ENCODE measurements at places on chromosomes 11 and 22.

GRCh38 chr11:13118650-13119049 lies 109.5 kb downstream of the RASSF10 start:
- DNase-seq, result no peak

DNA sequence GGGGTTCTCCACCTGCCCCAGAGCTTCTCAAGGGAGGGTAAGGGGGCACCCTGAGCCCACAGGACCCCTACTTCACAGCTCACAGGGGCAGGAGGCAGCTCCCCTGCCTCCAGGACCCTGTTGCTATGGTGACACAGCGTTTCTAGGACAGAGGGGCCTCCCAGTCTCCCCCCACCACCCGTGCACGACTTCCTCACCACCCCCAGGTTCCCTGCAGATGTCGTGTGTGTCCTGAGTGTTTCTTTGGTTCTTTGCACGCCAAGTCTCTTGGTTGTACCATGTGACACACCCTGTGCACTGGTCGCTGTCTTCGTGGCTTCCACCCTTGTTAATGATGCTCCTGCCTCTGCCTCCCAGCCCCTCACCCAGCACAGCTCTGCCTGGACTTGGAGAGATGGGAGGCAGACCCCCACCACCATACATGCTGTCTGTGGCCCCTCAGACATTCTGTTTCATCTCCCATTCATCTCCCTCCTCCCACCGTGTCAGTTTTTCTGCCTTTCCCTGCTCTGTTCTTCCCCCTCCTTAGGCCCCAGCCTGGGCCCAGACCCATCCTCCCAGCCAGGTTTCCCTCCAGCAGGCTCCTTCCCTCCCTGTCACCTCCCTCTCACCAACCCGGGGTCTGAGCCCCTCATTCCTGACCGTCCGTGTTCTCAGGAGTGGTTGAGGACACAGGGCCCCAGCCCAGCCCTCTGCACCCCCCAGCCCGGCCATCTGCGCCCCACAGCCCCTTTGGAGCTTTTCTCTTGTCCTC lies 24.5 kb upstream of the RAB1B start:
- no peak for DNase-seq

GRCh38 chr11:92576315-92576714 lies 351.7 kb downstream of the FAT3 start:
- no peak for DNase-seq

GRCh38 chr11:67261946-67262681 lies 4.2 kb upstream of the GRK2 start:
- DNase-seq, result no peak

DNA sequence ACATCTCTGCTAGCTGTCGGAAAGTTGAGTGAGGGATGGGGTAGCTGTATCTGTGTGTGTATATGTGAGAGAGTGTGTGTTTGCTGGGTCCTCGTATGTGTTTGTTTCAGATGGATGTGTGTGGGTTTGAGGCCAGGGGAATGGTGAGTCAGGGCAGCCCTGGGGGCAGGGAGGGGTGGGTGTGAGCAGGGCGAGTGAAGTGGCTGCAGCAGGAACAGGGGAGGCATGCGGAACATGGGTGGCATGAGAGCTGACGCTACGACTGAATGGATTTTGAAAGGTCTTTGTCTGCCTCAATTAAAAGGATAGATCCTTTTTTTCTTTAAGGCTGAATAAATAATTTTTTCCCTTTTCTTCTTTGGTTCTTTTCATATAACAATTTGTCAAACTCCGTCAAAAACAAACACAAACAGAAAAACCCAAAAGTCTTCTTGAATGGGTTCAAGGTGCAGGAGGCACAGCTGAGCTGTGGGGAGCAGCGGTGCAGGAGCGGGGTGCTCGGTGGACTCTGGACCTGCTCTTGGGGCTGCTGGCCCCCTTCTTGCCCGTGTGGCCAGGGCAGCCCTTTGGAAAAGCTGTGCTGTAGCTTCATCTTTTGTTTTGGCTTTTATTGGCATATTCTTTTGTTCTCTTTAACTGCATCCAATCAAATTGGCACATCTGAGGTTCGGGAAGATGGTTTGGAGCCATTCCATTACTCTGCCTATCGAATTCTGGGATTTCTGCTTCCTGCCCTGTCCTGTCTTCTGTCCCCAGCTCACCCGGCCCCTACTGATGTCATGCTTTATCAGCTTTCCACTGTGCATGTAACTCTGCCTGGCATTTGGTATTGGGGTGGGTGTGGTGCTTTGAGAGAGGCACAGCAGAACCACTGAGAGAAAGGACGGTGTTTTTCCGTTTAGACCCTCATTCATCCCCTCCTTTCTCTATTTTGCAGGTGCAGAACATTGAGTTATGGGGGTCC lies 80.1 kb downstream of the ADAMTS15 start:
- no peak for DNase-seq

GRCh38 chr11:59266491-59266890 lies 53.8 kb upstream of the MPEG1 start:
- no peak for DNase-seq

DNA sequence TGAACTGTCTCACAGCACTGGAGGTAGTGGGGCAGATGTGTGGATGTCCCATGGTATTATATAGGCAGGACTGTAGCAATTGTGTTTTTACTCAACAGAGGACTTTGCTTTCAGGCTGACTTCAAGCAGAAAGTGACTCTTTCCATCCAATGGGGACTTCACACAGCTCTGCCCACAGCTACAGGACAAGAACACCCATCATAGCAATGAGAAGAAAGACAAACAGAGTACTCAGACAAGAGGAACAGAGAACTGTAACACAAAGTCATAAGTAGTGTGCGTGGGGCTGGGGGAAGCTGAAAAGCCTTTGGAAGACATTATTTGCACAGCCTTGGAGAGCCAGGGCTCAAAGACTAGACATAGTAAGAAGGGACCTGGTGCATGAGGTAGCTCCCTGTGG lies 70.3 kb downstream of the CCDC81 start:
- no peak for DNase-seq

GRCh38 chr22:18091478-18091877 lies 13.7 kb downstream of the PEX26 start:
- DNase-seq, result no peak

All from CD4-positive, alpha-beta T cell treated with Interleukin-6 for 4 hours (primary cell).